Articular chondrocyte of knee joint (primary cell): ENCODE measurements at places on chromosomes 6 and 20. TPM values are rescaled to one million over a fixed set of nuclear protein-coding genes. Genes with fewer than 3 reads are reported as not detected.

Gene SMLR1
- total RNA-seq, result not detected in 2 replicates

Gene SEL1L2
- total RNA-seq, result not detected in 2 replicates

Gene FKBP5
- 9.6 and 22.3 TPM in 2 replicates for total RNA-seq

Gene LGSN
- not detected in 2 replicates for total RNA-seq

Gene DUSP15
- total RNA-seq, result 1.5 and 1.6 TPM in 2 replicates
